ENCODE measurements at places on chromosomes 12 and 14.

DNA sequence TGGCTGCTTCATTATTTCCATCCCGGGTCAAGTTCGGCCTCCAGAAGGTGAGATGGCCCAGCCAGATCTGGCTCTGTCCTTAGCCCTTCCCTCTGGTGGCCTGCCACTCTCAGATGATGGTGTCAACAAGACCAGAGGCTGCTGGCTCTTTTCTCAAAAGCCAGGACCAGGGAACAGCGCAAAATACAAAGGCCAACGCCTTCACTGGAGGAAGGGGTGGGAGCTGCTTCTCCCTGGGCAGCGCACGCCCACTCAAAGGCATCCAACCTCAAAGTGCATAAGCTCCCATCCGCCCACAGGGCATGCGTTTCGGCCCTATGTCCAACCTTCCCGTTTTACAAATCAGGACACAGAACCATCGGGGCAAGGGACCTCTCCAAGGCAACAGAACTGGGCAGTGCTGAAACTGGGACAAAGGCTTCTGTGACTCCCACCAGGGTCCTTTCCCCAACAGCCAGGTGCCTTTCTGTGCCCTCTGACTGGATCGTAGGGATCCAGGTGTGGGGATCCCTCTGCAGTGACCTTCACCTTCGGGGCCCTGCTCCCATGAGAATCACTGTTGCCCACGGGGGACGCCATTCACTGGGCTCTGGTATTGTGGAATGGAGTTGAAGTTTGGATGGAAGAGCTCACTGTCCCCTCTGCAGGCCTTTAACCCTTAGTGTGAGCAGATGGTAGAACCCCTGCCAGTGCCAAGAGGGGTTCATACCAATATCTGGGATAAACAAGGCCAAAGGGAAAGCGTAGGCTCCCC, 76.8 kb downstream of the NINJ2 start:
- DNase-seq: no peak

DNA sequence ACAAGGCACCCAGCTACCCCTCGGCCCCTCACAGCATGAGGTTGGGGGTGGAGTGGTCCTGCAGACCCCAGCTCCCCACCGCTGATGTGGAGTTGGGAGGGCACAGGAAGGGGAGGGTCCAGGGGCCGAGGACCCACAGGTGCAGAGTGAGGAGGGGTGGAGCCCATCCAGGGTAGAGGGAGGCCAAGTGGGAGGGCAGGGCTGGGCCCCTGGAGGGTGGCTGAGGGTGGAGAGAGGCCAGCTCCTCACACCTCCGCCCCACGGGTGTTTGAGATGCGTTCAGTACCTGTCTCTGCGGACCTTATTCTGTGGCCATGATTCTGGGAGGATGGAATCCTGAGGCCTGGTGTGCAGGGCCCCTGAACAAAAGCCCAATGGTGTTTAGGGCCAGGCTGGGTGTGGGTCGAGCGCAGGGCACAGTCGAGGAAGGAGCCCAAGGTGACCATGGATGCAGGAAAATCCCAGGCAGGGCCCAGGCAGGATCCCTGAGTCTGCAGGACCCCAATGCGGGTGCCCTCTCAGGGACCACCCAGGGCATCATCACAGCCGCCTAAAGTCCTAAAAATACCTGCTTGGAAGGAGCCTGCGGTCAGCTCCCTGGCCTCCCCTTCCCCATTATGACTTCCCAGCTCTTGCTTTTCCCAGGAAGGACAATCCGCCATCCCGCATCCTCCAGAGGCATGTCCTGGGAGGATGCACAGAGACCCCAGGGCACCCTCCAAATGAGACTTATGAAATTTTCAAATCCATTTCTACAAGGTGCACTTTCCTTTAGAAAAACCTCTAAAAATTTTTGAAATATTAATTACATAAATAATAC, 377.1 kb upstream of the SFSWAP start:
- DNase-seq: peak; percentile 56

DNA sequence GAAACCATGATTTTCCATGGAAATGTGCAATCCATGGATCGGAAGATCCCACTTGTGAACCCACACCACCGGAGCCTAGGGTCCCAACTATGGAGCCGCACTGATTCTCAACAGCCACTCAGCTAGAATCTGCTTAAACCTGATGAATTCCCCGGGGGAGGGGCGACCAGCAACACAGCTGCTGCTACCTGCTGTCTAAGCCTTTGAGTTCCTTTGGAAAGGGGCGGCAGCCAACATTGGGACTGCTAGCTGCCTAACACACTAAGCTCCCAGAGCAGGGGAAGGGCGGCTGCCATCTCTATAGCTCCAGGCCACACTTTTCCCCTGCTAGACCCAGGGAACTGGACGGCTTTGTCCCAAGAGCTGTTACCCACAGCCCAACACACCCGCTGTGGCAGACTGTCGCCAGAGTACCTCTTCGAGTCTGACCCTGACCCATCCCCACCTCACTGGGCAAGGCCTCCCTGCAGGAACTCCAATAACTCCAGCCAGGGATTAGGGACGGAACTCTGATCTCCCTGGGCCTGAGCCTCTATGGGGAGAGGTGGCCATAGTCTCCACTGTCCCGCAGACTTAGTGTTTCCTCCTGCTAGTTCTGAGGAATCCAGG, 205.8 kb upstream of the SLC16A7 start:
- no peak for DNase-seq

- no peak for DNase-seq
Observed at GRCh38 chr14:20434701-20435581, 1.0 kb downstream of the KLHL33 start.

DNA sequence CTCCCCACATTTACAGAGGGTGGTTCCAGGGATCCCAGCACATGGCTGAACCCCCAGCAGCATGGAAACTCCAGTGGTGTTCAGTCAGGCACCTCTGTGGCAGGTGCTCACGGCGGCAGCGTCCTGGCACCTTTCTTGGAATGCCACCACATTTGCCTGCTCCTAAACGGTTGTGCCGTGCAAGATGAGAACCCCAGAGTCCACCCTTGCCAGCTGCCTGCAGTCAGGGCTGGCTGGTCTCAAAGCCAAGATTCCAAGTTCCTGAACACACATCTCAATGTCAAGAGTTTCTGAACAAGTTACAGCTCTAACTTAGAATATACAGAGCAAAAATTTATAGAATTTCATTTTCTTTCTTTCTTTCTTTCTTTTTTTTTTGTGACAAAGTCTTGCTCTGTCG, 38.7 kb downstream of the DDX51 start:
- no peak for DNase-seq

DNA sequence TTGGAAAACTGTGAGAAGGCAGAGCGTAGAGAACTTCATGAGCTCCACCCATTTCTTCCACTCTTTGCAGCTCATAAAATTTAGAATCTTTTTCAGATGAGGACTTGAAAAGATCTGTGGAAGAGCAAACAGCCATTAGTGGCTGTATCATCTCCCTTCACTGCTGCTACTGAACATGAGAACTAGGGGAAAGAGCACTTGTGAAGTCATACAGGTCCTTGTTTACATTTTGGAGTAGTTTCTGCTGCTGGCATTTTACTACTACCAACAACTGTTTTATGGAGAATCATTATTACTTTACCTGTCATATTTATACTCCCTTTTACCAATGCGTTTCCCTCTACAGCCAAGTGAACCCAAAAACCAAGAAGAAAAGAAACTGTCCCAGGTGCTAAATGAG, 41.0 kb downstream of the RPGRIP1 start:
- no peak for DNase-seq

DNA sequence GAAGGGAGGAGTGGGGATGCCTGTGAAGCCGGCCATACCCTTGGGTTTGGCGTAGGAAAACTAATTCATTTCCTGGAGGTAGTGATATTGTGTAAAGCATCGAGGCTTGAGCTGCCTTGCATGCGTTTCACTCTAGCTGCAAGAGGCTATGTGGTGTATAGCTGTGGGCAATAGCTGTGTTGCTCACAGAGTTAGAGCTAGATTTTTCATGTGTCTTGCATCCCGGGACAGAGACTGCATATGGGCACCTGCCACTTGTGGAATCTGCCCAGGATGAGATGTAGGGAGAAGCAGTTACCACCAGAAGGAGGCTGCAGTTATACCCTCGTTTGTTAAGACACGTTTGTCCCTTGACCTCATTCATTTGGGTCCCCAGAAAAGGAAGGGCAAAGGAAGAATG, 106.7 kb downstream of the KTN1 start:
- DNase-seq: no peak

DNA sequence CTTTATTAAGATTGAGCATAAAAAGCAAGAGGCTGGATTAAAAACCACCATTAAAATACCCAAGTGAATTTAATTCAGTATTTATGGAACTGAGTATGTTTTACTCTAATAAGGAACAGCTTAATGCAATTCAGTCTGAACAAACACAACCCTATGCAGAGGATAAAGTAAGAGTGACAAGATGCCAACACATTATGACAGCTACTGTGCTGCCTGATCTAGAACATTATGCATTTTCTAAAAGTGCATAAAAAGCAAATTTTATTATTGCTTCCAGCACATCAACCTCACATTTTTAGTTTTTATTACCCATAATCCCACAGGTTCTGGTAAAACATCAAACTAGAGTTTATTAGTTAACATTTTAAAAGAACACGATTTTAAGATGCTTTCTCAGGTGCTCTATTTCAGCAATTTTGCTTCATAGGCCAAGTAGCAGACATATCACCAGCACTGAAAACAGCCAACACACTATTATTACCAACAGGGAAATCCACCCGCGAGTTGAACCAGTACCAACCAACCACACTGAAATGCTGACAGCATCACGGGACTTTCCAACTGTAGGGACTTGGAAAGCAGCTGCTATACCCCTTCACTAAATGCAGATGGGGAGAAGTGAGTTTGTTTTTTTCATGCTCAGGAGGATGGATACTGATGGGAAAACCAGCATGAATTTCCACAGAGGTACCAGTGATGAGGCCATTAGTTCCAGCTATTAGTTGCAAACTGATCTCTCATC, 372.1 kb downstream of the KCNH5 start:
- DNase-seq: no peak

- DNase-seq: no peak
Observed at GRCh38 chr14:100603341-100604120, 16.3 kb upstream of the BEGAIN start.

DNA sequence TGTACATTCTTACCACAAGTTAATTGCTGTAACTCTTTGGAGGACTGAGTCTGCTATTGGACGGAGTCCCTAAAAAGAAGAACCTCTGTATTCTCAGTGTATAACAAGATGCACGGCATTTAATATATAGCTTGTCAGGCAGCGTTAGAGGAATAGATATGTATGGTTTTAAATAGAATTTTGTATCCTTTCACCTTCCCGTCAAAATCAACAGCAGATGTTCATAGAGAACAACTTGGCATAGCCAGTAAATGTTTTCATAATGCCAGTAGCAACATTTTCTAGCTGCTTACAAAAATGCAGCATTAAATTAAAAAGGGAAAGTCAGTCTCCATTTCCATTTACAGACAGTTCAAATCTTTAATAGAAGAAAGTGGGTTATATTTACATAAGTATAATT, 6.8 kb downstream of the SCYL2 start:
- no peak for DNase-seq

DNA sequence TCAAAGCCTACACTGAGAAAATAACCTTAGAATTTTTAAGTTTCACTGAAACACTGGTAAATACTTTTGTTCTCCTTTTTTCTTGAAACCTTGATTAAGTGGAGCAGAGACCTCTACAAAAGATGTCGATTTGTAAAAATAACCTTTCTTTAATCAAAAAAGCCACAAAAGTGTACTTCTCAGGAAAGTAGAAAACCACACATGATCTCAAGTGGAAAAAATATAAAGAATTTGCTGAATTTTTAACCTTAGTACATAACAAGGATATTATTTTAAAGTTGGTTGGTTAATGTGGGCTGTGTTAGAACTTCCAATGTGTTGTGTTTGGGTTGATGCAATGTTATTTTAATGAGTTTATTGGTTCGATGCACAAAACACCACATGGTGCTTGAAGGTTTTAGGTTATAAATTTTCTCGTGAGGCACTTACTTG, 8.6 kb downstream of the LGR5 start:
- DNase-seq: no peak

DNA sequence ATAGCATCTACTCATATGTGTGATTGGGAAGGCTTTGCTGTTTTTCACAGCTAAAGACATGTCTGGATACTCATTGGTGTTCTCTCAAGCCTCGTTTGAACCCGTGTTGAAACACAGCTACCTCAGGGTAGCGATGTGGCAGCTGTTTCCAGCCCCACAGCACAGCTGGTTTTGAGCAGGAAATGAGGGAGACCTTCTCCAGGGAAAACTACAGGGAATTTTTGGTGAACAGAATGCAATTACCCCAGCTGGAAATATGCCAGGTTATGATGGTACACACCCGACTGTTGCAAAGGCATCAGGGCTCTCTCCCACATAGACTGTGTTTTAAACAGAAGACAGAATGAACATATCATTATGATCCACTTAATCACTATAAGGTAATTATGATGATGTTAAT, 828.9 kb downstream of the VRK1 start:
- DNase-seq: no peak

DNA sequence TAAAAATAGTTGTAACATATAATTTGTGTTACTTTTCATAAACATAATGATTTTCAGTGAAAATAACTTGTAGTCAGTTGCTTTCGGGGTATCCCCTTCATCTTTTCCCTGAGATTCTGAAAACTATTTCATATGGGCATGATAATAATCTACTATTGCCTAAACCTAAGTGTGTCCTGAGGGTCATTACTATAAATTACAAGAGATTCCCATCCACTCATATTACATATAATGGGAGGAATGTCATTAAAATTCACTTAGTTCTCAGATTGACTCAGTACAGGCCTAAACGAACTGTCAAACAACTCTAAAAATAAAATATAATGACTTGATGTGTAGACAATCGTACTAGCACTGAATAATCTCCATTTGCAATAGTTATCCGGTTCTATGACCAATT, 72.7 kb downstream of the PTPRR start:
- no peak for DNase-seq

DNA sequence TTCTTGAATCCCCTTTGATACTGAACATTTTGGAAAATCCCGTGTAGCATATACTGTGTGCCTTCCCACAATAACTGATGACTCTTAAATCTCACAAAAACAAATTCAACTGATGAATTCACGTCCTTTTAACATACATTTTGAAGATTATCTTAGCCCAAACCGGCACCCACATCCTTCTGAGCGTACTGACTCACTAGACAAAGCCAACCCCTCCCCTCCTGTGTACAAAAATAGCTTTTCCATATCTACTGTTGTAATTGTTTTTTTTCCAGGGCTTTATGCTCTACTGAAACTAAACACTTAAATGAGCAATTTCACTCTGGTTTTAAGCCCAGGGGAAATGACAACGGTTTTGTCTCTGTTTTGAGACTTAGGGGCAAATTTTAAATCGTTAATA, 109.4 kb upstream of the ATF7IP start:
- DNase-seq: no peak

- no peak for DNase-seq
Observed at GRCh38 chr14:93137864-93138263, 22.1 kb upstream of the ITPK1 start.

GRCh38 chr12:28035500-28035899, 63.0 kb upstream of the PTHLH start:
- no peak for DNase-seq

GRCh38 chr14:68556253-68556652, 236.6 kb downstream of the ZFP36L1 start:
- DNase-seq: no peak

DNA sequence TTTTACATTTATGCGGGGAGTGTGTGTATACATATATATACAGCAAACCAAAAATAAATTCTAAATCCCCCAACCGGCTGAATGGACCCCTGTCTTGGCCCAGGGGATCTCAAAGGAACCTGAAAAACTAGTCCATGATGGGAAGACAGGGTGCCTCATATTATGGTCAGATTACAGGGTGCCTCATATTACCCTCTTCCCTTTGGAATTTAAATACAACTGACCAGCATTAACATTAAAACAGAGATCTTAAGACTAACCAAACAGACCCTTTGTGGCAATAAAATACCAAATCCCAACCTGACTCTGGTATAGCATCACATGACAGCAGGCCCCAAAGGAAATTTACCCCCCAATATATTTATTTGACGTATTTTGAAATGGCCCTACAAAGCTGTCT, 17.0 kb downstream of the GSTZ1 start:
- no peak for DNase-seq
